Urothelium cell line (cell line): ENCODE measurements at places on chromosomes 6 and 20.

GRCh38 chr20:12086359-12086758 is 168.7 kb downstream of the BTBD3 start:
- no peak for DNase-seq

DNA sequence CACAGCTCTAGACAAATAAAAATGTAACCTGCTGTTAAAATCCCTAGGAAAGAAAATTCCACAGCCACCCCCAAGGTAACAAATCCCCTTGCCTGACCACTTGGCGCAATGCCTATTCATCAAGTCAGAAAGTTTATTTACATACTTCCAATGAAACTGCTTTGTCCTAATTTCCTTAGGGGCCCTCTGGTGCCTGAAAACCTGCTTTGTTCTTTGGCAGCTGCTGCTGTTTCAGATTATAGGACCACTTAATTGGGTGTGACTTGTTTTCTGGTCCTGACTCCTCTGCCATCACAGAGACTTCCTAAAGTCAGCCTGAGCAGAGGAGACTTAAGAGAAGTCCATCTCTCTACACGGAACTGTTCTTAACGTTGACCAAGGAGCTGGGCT is 323.6 kb downstream of the UBE3D start:
- no peak for DNase-seq

DNA sequence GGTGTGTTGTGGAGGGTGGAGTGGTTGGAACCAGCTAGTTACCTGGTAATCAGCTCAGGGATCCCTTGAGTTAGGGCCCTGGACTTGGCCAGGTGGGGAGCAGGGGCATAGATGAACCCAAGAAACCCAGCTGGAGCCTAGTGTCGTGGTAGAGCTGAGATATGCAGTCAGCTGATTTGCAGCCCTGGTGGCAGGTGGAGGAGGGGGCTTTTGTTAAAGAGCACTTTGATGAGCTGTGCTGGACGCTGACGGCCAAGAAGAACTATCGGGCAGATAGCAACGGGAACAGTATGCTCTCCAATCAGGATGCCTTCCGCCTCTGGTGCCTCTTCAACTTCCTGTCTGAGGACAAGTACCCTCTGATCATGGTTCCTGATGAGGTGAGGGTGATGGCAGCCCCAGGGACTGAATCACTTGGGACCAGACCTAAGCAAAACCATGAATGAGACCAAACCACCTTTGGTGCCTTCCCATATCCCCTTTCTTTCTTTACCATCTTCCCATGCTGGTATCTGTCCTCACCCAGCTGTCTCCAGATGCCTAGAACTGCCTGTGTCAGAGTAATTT is 12.7 kb downstream of the DEF6 start:
- DNase-seq, result no peak

DNA sequence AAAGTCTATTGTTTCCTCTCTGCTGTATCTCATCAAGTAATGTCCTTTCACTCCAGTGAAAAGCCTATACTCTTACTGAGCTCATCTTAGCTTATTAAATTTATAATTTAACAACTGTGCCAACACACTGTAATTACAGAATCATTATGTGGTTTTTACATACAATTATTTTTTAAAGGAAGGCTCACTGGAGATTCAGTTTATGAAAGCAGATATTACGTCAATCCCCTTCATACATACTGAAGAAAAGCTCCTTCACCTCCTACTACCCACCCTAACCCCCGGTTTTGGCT is 28.1 kb downstream of the ARHGAP18 start:
- DNase-seq, result no peak

- DNase-seq, result no peak
Measured at GRCh38 chr6:169810066-169810989, 58.9 kb downstream of the ERMARD start.

DNA sequence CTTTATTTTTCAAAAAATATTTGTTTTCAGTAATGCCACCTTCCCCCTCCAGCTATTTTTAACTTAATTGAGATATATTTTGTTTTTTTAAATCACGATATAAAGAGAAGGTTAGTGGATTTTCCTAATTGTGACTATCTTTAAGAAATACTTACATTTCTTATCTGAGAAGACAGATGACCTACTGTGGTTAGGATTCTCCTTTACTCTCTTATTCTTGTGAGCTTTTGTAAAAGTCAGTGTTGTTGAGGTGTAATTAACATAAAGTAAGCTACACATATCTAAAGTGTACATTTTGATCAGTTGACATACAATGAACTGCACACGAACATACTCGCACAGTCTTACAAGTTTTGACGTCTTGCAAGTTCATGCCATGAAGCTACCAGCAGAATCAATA is 144.7 kb downstream of the FARS2 start:
- no peak for DNase-seq

DNA sequence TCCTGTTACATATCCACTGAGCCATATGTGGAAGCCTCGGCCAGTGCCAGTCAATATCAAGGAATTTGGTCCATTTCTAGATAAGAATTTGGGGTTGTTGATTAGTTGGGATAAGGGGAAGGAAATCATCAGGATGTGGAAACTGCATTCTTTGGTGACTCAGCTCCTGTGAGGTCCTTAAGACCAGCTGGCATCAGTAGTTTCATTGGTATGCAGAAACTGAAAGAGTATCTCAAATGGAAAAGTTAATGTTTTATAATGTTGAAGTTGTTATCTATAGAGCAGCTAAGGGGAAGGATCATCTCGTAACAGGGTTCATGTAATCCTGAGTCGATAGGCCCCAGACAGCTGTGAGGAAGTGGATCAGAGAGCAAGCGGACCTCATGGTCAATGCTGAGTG is 87.9 kb upstream of the PRND start:
- DNase-seq, result peak; percentile 45

DNA sequence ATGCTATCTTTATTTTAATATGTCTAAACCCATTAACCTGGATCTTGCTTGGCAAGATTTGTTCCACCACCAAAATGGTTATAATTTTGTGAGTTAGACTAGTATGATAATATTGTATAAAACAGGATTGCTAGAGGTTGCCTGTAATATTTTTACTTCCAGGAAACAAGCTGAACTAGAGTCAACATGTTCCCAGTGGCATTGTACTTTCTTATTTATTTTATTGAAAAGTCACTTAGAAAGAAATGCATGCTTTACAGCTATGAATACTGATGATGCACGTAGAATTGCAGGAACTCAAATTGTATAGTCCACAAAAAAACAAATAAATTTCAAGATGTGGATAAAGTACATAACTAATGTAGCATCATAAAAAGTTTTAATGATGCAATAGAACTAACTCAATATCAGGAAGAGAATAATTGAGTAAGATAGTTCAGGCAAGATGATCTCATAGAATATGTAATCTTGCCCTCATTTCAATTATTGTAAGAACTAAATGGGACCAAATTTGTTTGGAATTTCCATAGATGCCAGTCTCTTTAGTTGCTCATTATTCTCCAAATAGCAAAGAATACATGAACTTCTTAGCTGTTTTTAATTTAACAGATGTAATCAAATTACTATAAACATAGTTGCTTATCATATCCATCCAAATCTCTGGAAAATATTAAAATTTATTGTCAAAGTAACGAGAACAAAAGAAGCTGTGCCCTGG is 451.8 kb downstream of the COL12A1 start:
- no peak for DNase-seq

GRCh38 chr6:88365230-88365629 is 199.1 kb upstream of the CNR1 start:
- no peak for DNase-seq

DNA sequence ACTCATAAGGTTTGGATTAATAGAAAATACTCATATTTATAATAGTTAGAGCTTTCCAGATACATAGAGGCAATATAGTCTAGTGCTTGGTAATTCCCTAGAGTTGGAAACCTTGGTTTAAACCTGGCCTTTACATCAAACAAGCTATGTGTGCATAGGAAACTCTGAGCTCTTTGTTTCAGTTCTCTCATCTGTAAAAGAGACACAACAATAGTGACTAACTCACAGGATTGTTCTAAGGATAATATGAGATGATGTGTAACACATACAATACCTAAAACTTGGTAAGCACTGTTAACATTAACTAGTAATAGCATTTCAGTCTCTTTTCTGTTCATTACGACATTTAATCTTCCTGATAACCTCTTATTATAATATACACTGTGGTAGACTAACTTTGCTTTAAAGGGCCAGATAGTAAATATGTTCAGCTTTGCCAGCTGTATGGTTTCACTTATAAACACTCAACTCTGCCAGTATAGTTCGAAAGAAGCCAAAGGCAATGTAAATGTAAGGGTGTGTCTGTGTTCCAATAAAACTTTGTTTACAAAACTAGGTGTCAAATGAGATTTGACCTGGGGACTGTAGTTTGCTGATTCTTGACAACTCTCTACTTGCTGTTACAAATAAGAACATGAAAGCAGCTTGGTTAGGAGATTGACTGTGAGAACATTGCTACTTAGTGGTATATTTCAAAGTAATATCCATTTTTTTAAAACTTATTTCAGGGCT is 370.6 kb upstream of the FLRT3 start:
- no peak for DNase-seq

GRCh38 chr6:167652701-167653095 is 174.0 kb upstream of the AFDN start:
- DNase-seq, result no peak

GRCh38 chr6:149566410-149567193 is 427 bp downstream of the GINM1 start:
- DNase-seq, result peak; percentile 48

- DNase-seq, result no peak
Measured at GRCh38 chr20:49765846-49766541, 46.6 kb upstream of the SLC9A8 start.

DNA sequence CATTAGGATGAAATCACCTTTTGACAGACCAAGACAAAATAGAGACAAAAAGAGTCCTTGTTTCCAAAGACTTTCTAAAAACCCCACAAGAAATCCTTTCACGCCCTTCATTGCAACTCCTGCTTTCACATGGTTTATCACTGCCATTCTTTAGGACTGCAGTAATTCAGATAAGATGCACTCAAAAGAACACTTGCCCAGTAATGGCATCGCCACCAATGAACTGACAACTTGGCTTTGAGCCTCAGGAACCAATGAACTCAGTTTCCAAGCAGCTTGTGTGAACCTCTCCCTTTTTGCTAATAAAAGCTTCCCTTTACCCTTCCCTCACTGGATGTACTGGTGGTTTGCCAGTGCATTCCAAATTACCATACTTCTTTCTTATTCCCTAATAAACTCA is 21.8 kb downstream of the OSTM1 start:
- no peak for DNase-seq

DNA sequence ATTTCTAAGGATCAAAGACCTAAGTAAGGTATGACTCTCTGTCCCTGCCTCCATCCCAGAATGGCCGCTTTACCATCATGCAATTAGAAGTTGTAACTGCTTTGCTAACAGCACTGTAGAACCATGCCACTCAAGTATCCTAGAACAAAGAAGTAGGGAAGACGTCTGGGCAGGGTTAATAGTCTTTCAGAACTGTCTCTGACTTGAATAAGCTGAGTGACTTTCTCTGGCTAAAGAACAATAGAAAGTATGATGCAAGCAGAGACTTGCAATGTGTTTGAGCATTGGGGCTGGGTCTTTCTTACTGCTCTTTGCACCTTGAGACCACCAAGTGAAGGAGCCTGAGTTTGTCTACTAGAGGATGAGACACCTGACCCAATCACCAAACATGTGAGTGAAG is 279.6 kb upstream of the JAG1 start:
- DNase-seq, result no peak
